ENCODE measurements at places on chromosomes 13 and 19.

GRCh38 chr19:8904597-8904996 lies 72.4 kb downstream of the MBD3L1 start:
- no peak for ATAC-seq

DNA sequence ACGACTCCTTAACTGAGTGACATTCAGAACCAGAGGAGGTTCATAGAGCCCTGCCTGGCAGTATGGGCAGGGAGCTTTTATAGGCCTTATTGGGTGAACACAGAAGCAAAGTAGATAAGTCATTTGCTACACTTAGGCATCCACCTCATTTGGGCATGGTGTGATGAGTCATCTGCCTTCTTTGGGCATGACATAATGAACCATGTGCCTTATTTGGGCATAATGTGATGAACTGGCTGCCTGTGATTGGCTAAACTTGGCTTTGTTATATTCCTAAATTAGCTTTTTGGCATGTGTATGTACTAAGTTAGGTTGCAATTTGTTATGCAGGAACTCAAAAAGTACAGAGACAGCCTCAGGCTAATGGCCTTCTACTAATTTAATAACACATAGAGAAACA lies 2210.2 kb upstream of the PCDH20 start:
- ATAC-seq, result peak; percentile 44

DNA sequence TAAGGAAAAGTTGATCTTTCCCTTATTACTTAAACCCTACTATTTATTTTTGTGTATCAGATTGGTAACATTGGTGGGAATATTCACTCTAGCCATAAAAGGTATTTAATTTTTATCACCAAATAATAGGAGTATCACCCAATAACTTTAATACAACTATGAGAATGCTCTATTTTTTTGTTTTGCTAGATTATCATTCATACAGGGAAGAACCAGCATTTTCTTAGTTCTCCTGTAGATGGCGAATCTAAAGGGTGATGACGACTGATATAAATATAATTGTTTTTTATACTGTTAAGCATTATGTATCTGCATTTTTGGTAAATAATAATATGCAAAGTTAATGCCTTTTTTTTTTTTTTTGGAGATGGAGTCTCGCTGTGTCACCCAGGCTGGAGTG lies 7.9 kb upstream of the FRY start:
- no peak for ATAC-seq

GRCh38 chr13:107842562-107843180 lies 372.7 kb downstream of the LIG4 start:
- ATAC-seq, result no peak

GRCh38 chr13:89923736-89924135 lies 1423.8 kb upstream of the MIR17HG start:
- ATAC-seq, result no peak

DNA sequence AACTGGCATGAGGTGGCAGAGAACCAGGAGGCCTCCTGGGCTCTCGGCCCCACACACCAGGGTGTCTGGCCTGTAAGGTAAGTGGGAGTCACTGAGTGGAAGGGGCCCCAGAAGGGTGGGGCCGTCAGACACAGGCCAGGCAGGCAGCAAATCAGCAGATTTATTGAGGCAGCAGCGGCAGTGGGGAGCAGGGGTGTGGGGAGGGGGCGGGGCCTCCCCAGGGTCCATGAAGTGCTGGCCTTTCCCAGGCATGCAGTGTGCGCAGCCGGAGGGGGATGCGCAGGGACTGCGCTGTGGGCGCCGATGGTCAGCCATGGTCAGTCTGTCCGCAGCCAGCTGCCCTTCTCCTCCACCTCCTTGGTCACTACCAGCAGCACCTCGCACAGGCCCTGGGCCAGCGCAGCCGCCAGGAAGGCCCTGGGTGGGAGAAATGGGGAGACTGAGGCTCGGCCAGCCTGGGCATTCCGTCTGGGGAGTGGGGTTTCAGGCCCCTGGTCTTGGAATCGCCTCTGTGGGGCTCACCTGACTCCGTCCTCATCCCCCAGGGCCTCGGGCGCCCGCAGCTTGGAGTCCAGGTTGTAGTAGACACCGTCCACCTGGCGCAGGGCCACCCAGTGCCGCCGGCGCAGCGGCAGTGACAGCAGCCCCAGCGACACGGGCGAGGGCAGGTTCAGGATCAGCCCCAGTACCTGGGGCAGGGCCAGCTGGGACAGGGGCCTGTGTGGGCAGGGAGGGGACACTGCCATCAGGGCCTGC lies 5.0 kb downstream of the JOSD2 start:
- no peak for ATAC-seq

GRCh38 chr19:2059422-2060201 lies 8.6 kb upstream of the MKNK2 start:
- ATAC-seq, result peak; percentile 46

- peak; percentile 26 for ATAC-seq
Observed at GRCh38 chr13:100473087-100473486, 115.5 kb downstream of the GGACT start.

DNA sequence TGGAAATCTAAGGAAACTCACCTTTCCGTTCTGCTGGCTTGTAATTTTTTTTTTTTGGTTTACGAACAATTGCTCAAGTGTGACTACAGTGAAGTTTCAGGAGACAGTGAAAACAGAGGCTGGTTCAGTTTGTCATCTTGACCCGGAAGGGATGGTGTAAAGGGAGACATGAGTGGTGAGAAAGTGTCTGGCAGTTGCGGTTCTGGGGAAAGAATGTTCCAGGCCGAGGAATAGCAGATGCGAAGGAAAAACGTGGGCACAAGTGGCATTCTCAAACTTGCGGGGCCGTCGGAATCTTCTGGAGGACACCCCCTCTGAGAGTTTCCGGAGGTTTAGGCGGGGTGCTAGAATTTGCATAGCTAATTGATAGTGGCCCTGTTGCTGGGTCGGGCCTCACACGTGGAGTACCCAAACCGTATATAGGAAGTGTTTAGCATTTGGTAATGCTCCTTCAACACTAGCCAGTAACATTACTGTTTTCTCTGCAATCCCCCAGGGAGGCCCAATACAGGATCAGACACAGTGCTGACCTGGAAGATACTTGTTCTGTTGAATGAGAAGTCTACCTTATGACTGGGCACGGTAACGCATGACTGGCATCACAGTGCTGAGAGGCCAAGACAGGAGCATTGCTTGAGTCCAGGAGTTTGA lies 2.8 kb upstream of the TNFSF9 start:
- ATAC-seq, result no peak

DNA sequence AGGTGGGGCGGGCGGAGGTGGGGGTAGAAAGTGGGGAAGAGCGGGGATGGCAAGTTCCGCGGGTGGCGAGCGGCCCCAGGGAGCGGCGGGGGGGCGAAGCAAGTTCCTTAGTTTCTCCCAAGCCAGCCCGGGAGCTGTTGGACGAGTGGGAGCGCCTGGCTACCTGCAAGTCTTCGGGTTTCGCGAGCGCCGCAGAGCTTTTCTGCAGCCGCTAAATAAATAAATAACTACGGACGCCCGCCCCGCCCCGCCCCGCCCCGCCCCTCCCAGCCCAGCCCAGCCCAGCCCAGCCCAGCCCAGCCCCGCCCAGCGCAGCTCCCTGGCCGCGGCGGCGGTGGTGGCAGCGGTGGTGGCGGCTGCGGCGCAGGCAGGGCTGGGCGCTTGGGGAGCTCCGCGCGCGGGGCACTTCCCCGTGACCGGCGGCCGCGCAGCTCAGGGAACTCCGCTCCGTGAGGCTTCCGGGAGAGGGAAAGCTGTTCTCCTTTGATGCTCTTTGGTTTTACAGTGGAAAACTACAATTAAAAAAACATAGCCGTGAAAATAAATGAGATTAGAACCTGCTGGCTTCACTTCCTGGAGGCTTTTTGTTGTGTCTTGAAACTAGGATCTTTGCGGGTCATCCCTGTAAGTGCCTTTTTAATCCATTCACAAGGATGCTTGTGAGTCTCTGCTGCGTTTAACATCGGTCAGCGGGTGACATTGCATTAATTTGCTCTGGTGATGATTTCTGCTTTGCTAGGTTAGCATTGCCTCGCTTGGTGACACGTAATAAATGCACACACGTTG lies at the start of gene UBE2L5:
UBE2L5 (plus strand) TSS at position 440 of the 786 bp plus-strand sequence. CDS start 5,498 bp downstream, outside the sequence.
- peak; percentile 66 for ATAC-seq

GRCh38 chr13:42592915-42593900 lies 19.3 kb downstream of the TNFSF11 start:
- no peak for ATAC-seq

- no peak for ATAC-seq
Observed at GRCh38 chr19:55679343-55680257, 4.6 kb downstream of the EPN1 start.

DNA sequence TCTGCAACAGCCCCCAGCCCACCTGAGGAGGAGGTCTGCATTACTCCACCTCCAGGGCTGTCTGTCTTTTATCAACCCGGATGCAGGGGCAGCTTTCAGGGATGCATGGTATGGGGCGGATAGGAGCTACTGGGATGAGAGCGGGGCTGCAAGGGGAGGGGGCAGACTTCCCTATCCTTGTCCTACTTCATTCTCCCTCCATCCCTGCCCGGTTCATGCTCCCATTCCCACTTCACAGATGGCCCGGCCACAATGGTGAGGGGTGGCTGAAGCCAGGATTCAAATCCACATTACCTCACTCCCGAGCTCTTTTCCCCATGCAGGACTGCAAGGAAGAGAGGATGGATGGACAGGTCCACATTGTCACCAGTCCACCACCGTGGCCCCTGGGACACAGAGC lies 40.5 kb upstream of the VSTM2B start:
- no peak for ATAC-seq

- no peak for ATAC-seq
Observed at GRCh38 chr19:5960005-5961001, 17.6 kb downstream of the RANBP3 start.
